Sigmoid colon (tissue), 7 donors: ENCODE measurements at places on chromosomes 16 and 17. TPM values are rescaled to one million over a fixed set of nuclear protein-coding genes. Genes with fewer than 3 reads are reported as not detected.

C16orf46 gene
- total RNA-seq = 1.1 TPM

HP gene
- not detected for total RNA-seq

DNA sequence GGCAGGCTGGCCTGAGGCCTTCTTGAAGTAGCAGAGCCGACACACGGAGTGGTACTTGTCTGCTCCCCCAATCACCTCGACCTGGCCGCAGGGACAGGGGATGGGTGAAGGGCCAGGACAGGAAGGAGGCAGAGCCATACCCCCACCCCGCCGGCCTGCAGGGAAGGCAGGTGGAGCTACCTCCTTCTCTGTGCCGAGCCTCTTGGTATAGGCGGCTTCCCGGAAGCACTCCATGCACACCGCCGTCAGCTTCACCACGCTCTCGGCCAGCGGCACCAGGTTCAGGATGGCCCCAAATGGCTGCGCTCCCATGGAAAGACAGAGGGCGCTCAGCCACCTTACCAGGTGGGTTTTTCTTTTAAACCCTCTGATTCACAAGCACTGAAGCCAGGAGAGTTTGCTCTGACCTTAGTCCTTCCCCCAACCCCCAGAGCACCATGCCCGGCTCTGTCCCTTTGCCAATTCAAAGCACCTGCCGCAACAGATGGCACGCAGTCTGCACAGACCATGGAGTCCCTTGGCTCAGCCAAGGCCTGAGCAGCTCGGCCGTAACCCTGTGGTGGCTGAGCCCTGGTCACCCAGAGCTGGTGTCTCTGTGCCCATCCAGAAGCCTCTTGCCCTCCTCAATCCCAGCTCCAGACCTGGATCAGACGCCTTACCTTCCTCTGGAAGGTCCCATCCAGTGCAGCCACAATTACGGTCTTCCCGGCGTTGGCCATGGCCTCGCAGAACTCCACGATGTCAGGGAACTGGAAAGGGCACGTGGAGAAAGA lies 6.7 kb downstream of the SYNGR2 start:
- H3K27me3 ChIP-seq = no peaks in the 10 kb centered on the region
- no peak overlapping the region for H3K4me3 ChIP-seq
- no peaks in the 10 kb centered on the region for H3K36me3 ChIP-seq
- DNase-seq = no peak

VASN gene
- 7.3 TPM for total RNA-seq

GRCh38 chr17:65039336-65039988 lies 17.1 kb downstream of the GNA13 start:
- no peaks in the 10 kb centered on the region for H3K36me3 ChIP-seq
- no peak for DNase-seq
- no peaks in the 10 kb centered on the region for H3K27me3 ChIP-seq
- H3K4me1 ChIP-seq = no peaks in the 10 kb centered on the region
- no peak overlapping the region for H3K27ac ChIP-seq
- H3K4me3 ChIP-seq = no peak overlapping the region

DNA sequence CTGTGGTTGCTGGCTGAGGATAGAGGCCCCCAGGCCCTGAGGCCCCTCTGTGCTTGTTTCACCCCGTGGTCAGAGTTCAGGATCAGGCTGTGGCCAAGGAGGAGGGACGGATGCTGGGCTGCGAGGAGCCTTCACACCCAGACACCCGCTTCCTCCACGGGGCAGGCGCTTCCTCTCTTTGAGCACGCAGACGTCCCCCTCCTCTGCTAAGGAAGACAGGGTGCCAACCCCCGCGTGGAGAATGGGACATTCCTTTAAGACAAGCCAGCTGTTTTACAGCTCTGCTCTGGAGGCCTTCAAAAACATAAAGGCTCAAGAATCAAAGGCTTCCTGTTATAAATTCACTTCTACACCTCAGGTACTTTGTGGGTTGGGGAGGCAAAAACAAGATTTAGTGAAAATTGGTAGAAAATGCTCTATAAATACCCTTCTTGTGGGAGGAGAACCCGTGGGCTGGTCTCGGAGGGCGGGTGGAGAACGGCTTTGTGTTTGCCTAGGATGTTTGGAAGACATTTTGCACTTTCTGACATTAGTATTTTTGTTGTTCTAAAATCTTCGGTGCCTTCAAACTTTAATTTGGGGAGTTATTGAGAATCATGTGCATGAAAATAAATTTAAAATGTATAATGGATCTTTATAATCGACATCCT lies 60.8 kb upstream of the FOXF1 start:
- H3K27ac ChIP-seq = no peak overlapping the region
- no peaks in the 10 kb centered on the region for H3K36me3 ChIP-seq
- no peak for DNase-seq

- H3K36me3 ChIP-seq = no peaks in the 10 kb centered on the region
- DNase-seq = no peak
- H3K4me1 ChIP-seq = peaks cover 21% of the 10 kb centered on the region
- no peaks in the 10 kb centered on the region for H3K27me3 ChIP-seq
- no peak overlapping the region for H3K27ac ChIP-seq
Observed at GRCh38 chr16:53105565-53105964, 50.8 kb downstream of the CHD9 start.

GRCh38 chr16:61323456-61323855 lies 712.8 kb downstream of the CDH8 start:
- no peak for DNase-seq
- H3K4me3 ChIP-seq = no peak overlapping the region
- no peaks in the 10 kb centered on the region for H3K4me1 ChIP-seq
- no peak overlapping the region for H3K27ac ChIP-seq

FASN gene
- total RNA-seq = 20.0 TPM

DNA sequence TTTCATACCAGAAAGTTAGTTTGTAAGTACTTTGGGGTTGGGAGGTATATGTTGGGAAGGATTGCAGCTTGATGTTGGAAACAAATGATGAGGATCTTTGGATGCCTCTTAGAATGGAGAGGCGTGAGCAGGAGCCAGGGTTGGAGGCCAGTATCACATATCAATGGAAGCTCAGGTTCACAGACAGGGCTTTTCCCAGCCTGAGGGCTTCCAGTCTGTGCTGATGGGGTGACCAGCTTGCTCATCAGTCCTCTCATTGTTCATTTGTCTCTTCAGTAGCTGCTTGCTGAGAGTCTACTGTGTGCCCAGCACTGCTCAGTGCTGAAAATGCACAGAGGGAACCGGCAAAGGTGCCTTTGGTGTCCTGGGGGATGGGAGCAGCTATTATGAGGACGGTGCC lies 5.8 kb downstream of the DNAAF1 start:
- H3K4me1 ChIP-seq = no peaks in the 10 kb centered on the region
- no peak overlapping the region for H3K4me3 ChIP-seq
- no peaks in the 10 kb centered on the region for H3K36me3 ChIP-seq
- H3K27me3 ChIP-seq = no peaks in the 10 kb centered on the region
- no peak overlapping the region for H3K27ac ChIP-seq

GRCh38 chr17:8225813-8226535 lies 15.6 kb upstream of the AURKB start:
- peak overlapping the region; percentile 75 for H3K27ac ChIP-seq
- peaks cover 28% of the 10 kb centered on the region for H3K36me3 ChIP-seq
- no peaks in the 10 kb centered on the region for H3K27me3 ChIP-seq
- H3K4me3 ChIP-seq = peak overlapping the region; percentile 35
- DNase-seq = no peak

DNA sequence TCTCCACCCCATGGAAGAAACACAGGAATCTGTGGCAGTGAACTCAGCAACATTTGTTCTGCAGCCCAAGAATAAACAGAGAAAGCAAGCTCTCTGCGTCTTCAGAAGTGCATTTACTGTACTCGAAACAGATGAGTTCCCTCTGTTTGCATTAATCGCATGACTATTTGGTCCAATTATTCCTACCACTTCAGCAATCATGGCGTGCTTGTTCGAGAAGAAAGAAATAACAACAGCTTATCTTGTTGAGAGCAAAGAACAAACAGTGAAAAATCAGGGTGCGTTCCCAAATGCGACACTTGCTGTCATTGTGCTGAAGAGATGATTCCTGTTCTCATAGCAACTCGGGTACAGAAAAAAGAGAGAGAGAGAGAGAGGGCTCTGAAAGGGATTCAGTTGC lies 445.3 kb upstream of the MAF start:
- H3K27ac ChIP-seq = no peak overlapping the region
- H3K4me1 ChIP-seq = no peaks in the 10 kb centered on the region
- no peaks in the 10 kb centered on the region for H3K36me3 ChIP-seq
- DNase-seq = no peak
- no peak overlapping the region for H3K4me3 ChIP-seq

CWC25 gene
- total RNA-seq = 15.6 TPM

CDH3 gene
- total RNA-seq = 2.4 TPM

- H3K36me3 ChIP-seq = no peaks in the 10 kb centered on the region
- no peaks in the 10 kb centered on the region for H3K27me3 ChIP-seq
- no peak overlapping the region for H3K4me3 ChIP-seq
- no peak for DNase-seq
Observed at GRCh38 chr16:56539656-56540055, 19.8 kb upstream of the BBS2 start.

- peak overlapping the region; percentile 19 for H3K27ac ChIP-seq
- H3K4me3 ChIP-seq = no peak overlapping the region
- H3K4me1 ChIP-seq = no peaks in the 10 kb centered on the region
- no peaks in the 10 kb centered on the region for H3K27me3 ChIP-seq
- H3K36me3 ChIP-seq = no peaks in the 10 kb centered on the region
Observed at GRCh38 chr16:80996688-80997138, 10.0 kb downstream of the CMC2 start.

- H3K27me3 ChIP-seq = no peaks in the 10 kb centered on the region
- DNase-seq = no peak
- no peak overlapping the region for H3K4me3 ChIP-seq
- no peak overlapping the region for H3K27ac ChIP-seq
- no peaks in the 10 kb centered on the region for H3K36me3 ChIP-seq
Observed at GRCh38 chr17:33266116-33266515, 27.0 kb downstream of the ASIC2 start.

DNA sequence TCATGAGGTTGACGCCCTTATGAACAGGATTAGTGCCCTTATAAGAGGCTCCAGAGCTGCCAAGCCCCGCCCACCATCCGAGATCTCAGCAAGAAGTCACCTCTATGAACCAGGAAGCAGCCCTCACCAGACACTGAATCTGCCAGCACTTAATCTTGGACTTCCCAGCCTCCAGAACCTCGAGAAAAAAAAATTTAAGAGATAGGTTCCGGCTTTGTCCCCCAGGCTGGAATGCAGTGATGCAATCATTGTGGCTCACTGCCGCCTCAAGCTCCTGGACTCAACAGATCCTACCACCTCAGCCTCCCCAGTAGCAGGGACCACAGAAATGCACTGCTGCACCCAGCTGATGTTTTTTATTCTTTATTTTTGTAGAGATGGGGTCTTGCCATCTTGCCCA lies 22.5 kb upstream of the ADCY9 start:
- DNase-seq = no peak
- H3K4me3 ChIP-seq = no peak overlapping the region
- no peak overlapping the region for H3K27ac ChIP-seq
- H3K36me3 ChIP-seq = no peaks in the 10 kb centered on the region

- H3K36me3 ChIP-seq = peaks cover 22% of the 10 kb centered on the region
- H3K27ac ChIP-seq = peak overlapping the region; percentile 70
- no peaks in the 10 kb centered on the region for H3K27me3 ChIP-seq
- H3K4me3 ChIP-seq = no peak overlapping the region
- peaks cover 11% of the 10 kb centered on the region for H3K4me1 ChIP-seq
- DNase-seq = peak; percentile 87
Observed at GRCh38 chr16:74448990-74449389, 27.7 kb upstream of the CLEC18B start.

CD300H gene
- not detected for total RNA-seq

GRCh38 chr17:55327225-55328088 lies 62.7 kb downstream of the HLF start:
- H3K4me3 ChIP-seq = no peak overlapping the region
- H3K27ac ChIP-seq = no peak overlapping the region
- H3K27me3 ChIP-seq = no peaks in the 10 kb centered on the region
- peaks cover 11% of the 10 kb centered on the region for H3K36me3 ChIP-seq

HOXB13 gene
- 0.36 TPM for total RNA-seq

CIAO3 gene
- total RNA-seq = 28.5 TPM

GRCh38 chr17:17515934-17516930 lies 20.0 kb upstream of the RASD1 start:
- H3K4me1 ChIP-seq = peaks cover 16% of the 10 kb centered on the region
- H3K36me3 ChIP-seq = no peaks in the 10 kb centered on the region
- no peak overlapping the region for H3K4me3 ChIP-seq
- DNase-seq = no peak
- no peaks in the 10 kb centered on the region for H3K27me3 ChIP-seq

TMEM100 gene
- 25.0 TPM for total RNA-seq

DNA sequence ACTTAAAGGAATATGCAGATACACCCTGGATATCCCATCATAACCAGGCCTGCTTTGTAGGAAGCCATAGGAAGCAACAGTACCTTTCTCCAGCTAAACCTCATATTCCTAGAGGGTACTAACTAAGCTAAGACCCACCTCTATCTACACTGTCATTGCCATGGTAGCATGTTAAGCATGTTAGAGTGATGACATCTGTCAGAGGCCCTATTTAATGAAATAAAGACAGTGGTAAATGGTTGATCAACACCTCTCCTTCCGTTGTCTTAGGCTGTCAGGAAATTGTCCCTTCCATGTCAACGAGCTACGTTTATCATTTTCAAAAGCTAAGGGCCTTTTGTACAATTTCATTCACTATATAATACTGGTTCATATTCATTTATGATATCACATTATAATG lies 251.1 kb upstream of the PSMD7 start:
- no peaks in the 10 kb centered on the region for H3K27me3 ChIP-seq
- no peak overlapping the region for H3K27ac ChIP-seq
- no peaks in the 10 kb centered on the region for H3K36me3 ChIP-seq
- H3K4me3 ChIP-seq = no peak overlapping the region

GIT1 gene
- total RNA-seq = 13.6 TPM

GRCh38 chr16:87848676-87849345 lies 20.5 kb downstream of the SLC7A5 start:
- H3K27me3 ChIP-seq = no peaks in the 10 kb centered on the region
- H3K4me3 ChIP-seq = no peak overlapping the region
- no peak for DNase-seq
- H3K36me3 ChIP-seq = no peaks in the 10 kb centered on the region
- peaks cover 36% of the 10 kb centered on the region for H3K4me1 ChIP-seq

DNA sequence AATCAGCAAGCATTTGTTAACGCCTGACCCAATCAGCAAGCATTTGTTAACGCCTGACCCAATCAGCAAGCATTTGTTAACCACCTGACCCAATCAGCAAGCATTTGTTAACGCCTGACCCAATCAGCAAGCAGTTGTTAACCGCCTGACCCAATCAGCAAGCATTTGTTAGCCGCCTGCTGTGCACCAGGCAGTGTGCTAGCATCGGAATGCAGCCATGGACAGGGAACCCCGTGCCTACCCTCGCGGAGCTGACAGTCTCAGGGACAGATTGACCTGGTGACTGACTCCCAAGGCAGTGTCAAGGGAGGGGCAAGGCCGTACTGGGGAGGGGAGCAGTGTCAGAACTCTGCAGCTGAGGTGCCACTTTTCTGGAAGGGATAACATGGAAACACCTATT lies 66.9 kb downstream of the ABR start:
- no peak for DNase-seq
- no peaks in the 10 kb centered on the region for H3K27me3 ChIP-seq
- peaks cover 52% of the 10 kb centered on the region for H3K4me1 ChIP-seq
- H3K4me3 ChIP-seq = no peak overlapping the region
